ENCODE measurements at places on chromosomes 6 and 20.

- DNase-seq = no peak
These were observed 6.2 kb downstream of the PCNA start for GRCh38 chr20:5113615-5113986.

- DNase-seq = no peak
These were observed 244.4 kb downstream of the GMPR start for GRCh38 chr6:16482702-16483314.

GRCh38 chr6:130420911-130421310 is 55.1 kb downstream of the TMEM200A start:
- no peak for DNase-seq

DNA sequence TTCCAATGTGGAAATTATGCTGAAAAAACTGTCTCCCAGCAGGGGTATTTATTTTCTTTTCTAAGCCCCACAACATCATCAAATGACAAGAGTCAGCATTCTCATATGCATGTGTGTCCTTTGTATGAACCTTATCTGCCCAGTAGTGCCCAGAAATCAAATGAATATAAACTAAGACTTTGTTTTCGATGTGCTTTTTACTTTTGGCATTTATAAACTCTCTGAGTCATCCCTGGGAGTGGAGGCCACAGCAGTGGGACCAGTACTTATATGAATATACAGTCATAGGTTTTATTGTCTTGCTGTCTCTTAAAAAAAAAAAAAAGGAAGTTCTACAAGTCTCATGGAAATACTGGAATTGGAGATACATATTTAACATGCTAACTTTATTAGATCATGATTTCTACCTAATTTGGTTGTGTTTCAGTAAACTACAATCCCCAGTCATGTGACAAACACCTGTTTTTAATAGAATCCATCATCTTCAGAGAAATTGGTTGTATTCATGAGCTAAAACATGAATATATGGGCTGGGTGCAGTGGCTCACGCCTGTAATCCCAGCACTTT is 99.2 kb upstream of the TMEM181 start:
- DNase-seq = no peak

GRCh38 chr20:58070664-58071196 is 157.7 kb downstream of the ANKRD60 start:
- DNase-seq = no peak

- DNase-seq = no peak
These were observed 137.6 kb upstream of the MARCKS start for GRCh38 chr6:113719545-113719944.

Measured in eye (tissue), 1 donor.